Left colon (tissue), 2 donors: ENCODE measurements at places on chromosomes 7 and 10. TPM values are rescaled to one million over a fixed set of nuclear protein-coding genes. Genes with fewer than 3 reads are reported as not detected.
A peak's percentile ranks its signal among the peaks of the same experiment; 100 is the strongest.

Gene KNDC1
- total RNA-seq = 0.20 TPM

Gene CPED1
- total RNA-seq = 3.4 TPM

Gene MMS19
- 38.9 TPM for total RNA-seq

Gene TMEM176B
- total RNA-seq = 173 TPM

Gene TUBAL3
- 38.6 TPM for total RNA-seq

Gene MICALL2
- total RNA-seq = 68.6 TPM

Gene KCP
- total RNA-seq = 0.81 TPM

Gene IFIT1
- 6.8 TPM for total RNA-seq

Gene OR13A1
- not detected for total RNA-seq

Gene ITPRID1
- 1.2 TPM for total RNA-seq

Gene PLA2G12B
- total RNA-seq = 5.1 TPM

DNA sequence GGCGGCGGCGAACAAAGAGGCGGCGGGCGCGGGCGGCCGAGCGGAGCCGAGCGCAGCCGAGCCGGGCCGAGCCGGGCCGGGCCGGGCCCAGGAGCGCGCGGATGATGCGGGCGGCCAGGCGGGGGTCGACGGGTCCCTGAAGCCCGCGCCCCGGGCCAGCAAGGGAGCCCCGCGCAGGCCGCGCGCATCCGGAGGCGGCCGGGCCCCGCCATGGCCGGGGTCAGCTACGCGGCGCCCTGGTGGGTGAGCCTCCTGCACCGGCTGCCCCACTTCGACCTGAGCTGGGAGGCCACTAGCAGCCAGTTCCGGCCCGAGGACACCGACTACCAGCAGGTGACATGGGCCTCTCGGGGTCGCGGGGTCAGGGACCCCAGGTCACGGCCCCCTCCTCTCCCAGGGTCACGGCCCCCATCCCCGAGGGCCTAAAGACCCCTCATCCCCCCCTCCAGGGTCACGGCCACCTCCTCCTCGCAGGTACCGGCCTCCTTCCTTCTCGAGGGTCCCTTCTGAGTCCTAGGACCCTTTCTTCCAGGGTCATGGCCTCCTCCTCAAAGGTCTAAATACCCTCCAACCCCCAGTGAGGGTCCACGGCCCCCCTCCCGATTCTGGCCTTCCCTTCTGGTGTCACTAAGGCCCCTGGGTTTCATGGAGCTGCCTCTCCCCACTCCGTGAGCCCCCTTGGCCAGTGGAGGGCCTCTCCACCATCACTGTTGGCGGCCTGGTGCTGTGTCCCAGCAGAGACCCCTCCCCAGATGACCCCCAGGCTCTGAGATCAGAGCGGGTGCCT, at the start of gene TTYH3:
TTYH3 (plus strand) TSS at position 41 of the 787 bp plus-strand sequence; CDS start at position 211, 170 bp downstream.
- DNase-seq = no peak

DNA sequence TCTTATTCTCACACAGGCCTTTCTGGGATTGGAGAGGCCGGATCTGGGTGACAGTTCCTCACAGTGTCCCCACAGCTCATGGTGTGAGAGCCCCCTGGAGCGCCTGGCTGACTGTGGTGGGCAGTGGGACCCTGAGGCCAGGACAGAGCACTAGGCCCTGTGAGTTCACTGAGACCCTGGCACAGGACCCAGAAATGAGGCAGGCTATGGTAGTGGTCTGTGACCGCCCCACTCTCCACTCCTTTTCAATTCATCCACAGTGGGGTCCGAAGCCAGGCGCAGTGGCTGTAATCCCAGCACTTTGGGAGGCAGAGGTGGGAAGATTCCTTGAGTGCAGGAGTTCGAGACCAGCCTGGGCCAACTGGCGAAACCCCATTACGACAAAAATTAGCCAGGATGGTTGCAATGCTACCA, 95.9 kb upstream of the TNRC18 start:
- DNase-seq = no peak

DNA sequence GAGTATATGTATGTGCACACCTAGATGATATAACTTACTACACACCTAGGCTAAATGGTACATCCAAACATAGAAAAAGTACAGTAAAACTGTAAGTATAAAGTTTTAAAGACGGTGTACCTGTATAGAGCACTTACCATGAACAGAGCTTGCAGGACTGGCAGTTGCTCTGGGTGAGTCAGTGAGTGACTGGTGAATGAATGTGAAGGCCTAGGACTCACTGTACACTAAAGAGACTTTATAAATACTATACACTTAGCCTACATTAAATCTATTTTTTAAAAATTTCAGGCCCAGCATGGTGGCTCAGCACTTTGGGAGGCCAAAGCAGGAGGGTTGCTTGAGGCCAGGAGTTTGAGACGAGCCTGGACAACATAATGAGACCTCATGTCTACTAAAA, 195.3 kb downstream of the FZD1 start:
- no peak for DNase-seq

- no peak for DNase-seq
Observed at GRCh38 chr7:1242606-1243289, 10.1 kb downstream of the UNCX start.

- peak; percentile 35 for DNase-seq
Observed at GRCh38 chr7:143884969-143885559, 16.9 kb downstream of the TCAF1 start.

- DNase-seq = no peak
Observed at GRCh38 chr7:74722153-74722552, 51.7 kb upstream of the NCF1 start.

DNA sequence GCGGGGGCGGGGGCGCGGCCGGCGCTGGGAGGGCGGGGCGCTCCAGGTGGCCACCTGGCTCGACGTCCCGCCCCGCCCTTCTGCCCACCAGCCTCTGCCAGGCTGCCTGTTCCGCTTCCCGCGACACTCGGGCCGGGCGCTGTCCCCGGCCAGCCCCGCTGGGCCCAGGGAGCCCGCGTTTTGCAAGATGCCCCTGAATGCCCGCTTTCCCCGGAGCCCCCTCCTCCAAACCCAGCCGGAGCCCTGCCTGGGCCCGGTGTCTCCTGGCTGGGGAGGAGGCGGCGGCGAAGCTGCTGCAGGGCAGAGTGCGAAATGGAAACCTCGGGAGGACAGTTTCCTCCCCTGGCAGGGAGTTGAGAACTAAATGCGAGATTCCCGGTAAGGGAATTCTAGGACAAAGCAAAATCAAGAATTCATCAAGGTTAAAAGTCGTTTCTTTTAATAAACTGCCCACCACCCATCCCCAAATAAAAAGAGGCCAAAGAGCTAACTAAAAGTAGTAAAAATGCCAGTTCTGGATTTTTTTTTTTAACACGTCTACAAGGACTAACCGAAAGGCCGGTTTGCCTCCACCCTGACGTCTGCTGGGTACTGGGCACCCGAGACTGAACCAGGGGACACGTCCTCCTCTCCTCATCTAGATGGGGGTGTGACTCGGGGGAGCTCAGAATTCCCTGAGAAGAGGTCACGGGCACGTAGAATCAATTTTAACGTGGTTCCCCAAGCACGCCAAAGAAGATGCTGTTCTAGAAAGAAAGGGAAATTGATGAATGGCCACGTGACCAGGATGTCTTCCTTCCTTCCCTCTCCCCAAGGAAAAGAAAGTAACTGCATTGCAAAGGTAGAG, 200.4 kb upstream of the NFE2L3 start:
- no peak for DNase-seq

- DNase-seq = no peak
Observed at GRCh38 chr10:568848-569247, 120.6 kb downstream of the DIP2C start.

DNA sequence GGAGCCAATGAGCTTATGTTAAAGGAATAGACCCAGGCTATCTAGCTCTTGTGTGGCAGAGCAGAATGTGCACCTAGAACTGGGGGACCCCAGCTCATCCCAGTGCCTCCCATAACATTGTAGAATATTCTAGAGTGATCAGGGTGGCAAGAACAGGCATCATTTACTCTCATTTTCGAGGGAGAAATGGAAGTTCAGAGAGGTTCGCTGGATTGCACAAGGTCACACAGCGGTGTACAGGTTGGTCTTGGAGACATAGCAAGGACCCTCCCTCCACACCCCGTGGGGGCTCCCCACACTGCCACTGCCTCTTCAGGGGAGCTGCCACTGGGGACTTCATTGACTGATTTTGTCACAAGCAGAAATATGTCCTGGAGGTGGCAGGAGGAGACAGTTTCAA, 8.9 kb downstream of the MUC12 start:
- DNase-seq = no peak

- no peak for DNase-seq
Observed at GRCh38 chr10:48309711-48310226, 3.3 kb downstream of the MAPK8 start.

DNA sequence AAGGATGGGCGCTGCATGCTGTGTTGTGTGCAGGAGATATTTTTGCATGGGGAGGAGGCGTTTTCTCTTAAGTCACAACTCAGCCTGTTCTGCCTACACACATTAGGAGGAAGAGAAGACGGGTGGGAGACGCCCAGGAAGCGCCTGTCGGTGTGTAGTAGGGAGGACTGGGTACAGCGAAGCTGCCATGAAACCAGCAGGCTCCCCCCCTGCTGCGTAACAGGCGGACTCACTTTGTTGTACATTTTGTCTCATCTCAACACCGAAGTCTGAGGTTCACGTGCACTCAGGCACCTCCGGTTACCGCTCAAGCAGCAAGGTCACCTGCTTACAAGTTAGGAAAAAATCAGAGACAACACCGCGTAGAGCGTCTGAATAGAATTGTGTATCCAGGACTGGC, 56.3 kb downstream of the CRTAC1 start:
- no peak for DNase-seq

GRCh38 chr7:149266451-149266850, 4.5 kb downstream of the ZNF783 start:
- no peak for DNase-seq

- DNase-seq = no peak
Observed at GRCh38 chr7:152596824-152597223, 79.1 kb downstream of the XRCC2 start.

- no peak for DNase-seq
Observed at GRCh38 chr10:50382576-50383023, 131.3 kb upstream of the ASAH2 start.

GRCh38 chr7:69840248-69840647, 242.0 kb downstream of the AUTS2 start:
- no peak for DNase-seq

- no peak for DNase-seq
Observed at GRCh38 chr7:152344253-152344652, 91.5 kb downstream of the KMT2C start.

DNA sequence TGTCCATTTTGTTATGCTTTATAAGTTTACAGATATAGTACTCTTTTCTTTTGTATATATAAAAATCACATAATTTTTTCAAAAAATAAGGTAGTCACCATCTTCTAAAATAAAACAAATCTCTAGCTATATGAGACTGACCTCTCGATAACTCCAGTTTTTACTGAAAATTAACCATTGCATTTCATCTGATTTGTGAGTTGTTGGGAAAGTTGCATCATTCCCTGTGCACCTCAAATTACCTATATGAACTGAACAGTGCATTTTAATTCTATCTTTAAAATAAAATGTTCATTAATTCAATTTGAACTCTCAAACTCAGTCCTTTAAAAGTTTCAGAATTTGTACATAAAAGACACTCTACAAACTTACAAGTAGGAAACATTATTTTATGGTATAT, 86.0 kb downstream of the VWDE start:
- DNase-seq = no peak

- DNase-seq = no peak
Observed at GRCh38 chr7:135083005-135083404, 64.9 kb upstream of the TMEM140 start.

GRCh38 chr10:55500931-55501559, 700.0 kb upstream of the PCDH15 start:
- DNase-seq = no peak

GRCh38 chr10:131933016-131933695, 32.3 kb downstream of the PPP2R2D start:
- peak; percentile 46 for DNase-seq

GRCh38 chr7:89943525-89944050, 210.7 kb upstream of the STEAP1 start:
- no peak for DNase-seq

GRCh38 chr10:1308962-1309616, 252.9 kb downstream of the WDR37 start:
- no peak for DNase-seq

GRCh38 chr7:56026538-56026937, 24.7 kb downstream of the PSPH start:
- DNase-seq = no peak

DNA sequence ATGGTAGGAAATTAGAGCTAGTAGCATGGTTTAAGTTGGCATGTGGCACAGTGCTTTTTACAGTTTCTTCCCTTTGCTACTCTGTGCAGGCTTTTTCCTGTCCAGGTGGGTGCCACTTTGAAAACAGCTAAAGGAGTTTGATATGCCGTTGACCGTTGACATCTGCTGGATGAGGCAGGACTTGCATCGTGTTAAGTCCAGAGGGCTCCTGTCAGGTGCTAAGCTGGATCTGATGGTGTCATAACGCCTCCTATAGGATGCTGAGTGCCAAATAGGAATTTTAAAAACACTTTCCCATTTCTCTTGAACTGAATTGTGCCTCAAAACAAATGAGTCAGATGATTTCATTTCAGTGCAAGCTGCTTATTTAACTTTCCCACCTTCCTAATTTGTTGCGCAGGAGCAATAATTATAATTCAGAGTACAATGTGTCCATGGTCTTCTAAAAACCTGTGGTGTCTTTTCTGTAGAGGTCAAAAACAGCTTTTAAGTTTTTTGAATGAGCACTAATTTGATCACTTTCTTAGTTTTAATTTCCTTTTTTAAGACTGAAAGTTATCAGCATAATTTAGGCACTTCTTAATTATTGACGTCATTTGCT, 178.3 kb downstream of the CDCA7L start:
- no peak for DNase-seq

- no peak for DNase-seq
Observed at GRCh38 chr10:15166325-15166724, 2.2 kb downstream of the NMT2 start.

GRCh38 chr10:96688789-96689188, 31.5 kb downstream of the PIK3AP1 start:
- no peak for DNase-seq

GRCh38 chr7:7354674-7355073, 172.3 kb downstream of the C1GALT1 start:
- DNase-seq = no peak

DNA sequence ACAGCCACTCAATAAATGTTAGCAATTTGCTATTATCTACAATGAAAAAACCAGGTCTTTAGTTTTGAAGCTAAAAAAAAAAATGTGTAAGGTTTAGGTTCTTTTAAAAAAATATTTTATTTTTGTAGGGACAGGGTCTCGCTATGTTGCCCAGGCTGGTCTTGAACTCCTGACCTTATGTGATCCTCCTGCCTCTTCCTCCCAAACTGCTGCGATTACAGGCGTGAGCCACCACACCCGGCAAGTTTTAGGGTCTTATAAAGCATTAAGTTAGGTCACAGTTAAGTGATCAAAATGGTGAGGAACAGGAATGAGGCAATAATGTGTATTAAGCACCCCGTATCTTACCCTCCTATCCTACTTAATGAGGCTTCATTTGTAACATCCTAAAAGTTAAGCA, 774 bp downstream of the SEM1 start:
- no peak for DNase-seq

- no peak for DNase-seq
Observed at GRCh38 chr10:16505161-16505560, 16.5 kb downstream of the C1QL3 start.

- DNase-seq = no peak
Observed at GRCh38 chr7:22864301-22864700, 41.7 kb upstream of the TOMM7 start.

- DNase-seq = peak; percentile 45
Observed at GRCh38 chr10:5404208-5405041, at the start of gene TUBAL3. TUBAL3 (minus strand) TSS chr10:5404828; CDS start chr10:5404792, 36 bp downstream.

GRCh38 chr10:81065474-81065873, 527.8 kb downstream of the SH2D4B start:
- DNase-seq = no peak
